Occipital lobe (tissue), 3 donors: ENCODE measurements at places on chromosomes 12 and 14. TPM values are rescaled to one million over a fixed set of nuclear protein-coding genes. Genes with fewer than 3 reads are reported as not detected.
A peak's percentile ranks its signal among the peaks of the same experiment; 100 is the strongest.

The ASIC1 gene
- total RNA-seq, result 16.2 TPM

The PLEKHH1 gene
- total RNA-seq, result 5.5 TPM

DNA sequence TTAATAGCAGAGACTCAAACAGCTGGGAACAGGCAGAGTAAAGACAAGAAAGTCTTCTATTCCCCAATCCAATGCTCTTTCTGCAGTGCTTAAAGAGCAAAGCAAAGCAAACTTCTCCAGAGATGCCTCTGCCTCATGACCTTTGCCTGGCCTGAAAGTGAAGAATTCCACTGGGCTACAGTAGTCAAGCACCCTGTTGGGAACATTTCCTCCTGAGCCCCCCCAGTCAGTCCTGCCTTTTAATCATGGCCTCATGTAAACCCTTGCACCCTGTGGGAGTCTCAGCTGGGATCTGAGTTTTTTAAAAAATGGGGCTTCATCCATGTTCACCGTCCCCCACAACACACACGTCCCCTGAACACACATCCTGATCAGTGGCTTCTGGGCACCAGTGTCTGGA is 62.7 kb upstream of the TSPAN11 start:
- DNase-seq, result no peak

The NINJ2 gene
- total RNA-seq, result 0.31 TPM

The TMEM179 gene
- 29.2 TPM for total RNA-seq

DNA sequence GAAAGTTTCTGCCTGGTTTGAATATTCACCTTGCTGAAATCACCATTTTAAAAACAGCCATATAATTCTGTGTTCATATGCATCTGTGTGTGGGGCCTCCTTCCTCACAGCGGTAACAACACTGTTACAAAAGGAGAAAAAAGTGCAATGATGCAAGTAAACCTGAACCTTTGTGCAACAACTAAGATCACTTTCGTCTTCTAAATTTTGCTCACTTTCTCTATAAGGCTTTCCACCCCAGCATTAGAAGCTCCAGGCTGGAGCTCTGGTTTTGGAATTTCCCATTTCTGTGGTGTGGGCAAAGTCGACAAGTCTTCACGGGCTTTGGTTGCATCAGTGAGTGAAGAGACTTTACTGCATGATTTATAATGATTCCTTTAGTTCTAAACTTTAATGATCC is 18.4 kb downstream of the FGD6 start:
- DNase-seq, result no peak

DNA sequence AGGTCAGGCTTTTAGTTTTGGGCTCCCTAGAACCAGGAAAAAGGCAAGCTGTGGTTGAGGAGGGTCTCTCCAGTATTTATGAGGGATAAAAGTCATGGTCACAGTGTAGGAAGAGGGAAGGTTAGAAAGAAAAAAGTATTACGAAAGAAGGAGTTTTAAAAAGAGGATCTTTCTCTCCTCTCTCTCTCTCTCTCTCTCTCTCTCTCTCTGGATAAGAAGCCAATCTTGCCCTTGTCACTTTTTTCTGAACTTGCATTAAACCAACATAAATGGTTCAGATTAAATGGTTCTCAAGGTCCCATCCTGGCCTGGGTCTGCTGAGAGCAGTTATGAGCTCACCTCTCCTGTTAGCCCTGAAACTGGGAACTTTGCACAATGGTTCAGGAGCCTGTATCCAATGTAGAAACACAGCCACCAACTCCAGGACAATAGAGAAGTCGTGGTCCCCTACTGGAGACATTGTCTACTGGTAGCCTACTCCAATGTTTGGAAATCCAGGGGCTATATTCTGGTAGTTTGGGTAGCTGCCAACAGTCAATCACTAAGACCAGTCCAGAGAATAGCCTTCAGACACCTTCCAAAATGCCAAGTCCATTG is 131.9 kb downstream of the DAD1 start:
- no peak for DNase-seq

DNA sequence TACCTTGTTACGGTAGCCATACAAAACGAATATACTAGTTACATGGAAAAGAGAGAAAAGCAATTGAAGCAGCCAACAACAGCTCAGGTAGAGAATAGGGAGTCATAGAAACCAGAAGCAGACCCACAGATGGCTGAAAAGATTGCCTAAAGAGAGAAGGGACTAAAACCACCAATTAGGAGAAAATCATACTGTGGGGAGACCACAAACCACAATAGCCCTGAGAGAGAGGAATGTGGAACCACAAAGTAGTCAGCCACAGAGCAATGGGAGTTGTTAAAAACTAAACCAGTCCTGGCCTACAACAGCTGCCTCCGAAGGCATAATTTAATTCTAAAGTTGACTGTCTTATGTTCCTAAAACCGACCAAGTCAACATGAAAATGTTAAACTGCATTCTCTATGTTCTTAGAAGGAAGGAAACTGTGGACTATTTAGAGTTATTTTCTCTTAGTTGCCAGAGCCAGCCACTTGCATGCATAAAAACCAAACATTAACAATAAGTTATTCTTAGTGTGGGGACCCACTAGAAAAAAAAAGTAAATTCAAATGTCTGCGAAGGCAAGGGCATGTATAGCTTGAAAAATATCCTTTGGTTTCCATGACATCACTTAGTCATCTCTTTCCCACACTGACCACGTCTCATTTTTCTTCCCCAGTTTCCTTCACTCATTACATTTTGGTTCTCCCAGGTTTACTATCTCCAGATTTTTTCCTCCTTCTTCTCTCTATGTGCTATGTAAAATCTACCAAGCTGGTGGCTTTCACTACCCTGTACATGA is 398.1 kb downstream of the NOVA1 start:
- no peak for DNase-seq

DNA sequence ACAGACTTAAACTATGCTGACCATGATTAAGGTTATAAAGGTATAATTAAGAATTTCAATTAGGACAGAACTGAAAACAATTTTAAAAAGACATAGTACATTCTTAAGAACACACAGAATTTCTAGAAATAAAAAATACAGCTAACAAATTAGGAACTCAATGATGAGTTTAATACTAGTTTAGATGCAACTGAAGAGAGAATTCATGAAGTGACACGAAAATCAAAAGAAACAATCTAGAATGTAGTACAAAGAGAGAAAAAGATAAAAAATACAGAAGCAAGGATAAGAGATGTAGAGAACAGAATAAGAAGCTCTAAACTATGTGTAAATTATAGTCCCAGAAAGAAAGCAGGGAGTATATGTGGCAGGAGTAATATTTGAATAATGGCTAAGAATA is 187.8 kb upstream of the KRR1 start:
- DNase-seq, result no peak

DNA sequence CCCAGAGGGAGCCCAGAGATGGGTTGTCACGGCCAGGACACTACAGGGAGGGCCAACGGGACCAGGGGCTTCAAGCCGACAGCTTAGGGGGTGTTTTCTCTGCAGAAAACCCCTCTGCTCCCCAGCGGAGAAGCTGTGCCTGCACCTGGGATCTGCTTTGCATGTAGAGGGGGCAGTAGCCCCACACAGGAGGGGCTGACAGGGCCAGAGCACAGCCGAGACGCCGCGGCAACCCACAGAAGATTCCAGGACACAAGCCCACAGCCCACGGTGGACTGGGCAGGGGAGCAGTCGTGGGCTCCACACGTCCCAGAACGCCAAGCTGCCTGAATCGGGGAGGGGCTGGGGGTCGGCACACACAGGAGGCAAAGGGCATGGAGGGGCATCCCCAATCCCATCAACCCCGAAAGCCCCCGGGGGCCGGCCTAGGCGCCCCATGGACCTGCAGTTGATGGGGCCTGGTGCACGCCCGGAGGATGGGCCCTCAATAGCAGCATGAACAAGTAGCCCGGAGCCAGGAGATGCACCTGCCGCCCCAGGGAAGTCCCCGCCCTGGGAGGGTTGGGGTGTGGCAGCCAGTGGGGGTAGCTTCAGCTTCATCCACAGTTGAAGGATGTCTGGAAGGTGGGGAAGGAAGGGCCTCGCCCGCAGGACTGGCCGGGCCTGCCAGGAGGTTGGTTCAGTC is 30.5 kb upstream of the TMEM179 start:
- no peak for DNase-seq

GRCh38 chr14:58876608-58877007 is 238.8 kb downstream of the DACT1 start:
- DNase-seq, result no peak

GRCh38 chr12:13161172-13161571 is 35.4 kb upstream of the EMP1 start:
- DNase-seq, result no peak

DNA sequence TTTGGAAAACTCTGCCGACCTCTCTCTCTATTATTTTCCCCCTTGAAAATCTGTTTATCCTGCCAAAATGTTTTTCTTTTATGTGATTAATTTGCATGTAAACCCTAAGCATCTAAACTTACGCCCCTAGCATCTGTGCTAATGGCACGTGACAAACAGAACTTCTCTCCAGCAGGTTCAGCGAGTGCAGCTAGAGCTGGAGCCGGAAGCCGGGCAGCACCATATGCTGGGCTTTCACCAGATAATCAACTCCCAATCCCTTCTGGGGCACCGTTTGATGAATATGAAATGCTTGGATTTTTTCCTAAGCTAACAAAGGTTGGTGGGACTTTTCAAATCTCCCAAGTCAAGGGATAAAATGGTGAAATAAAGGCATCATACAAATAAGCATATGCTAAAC is 667.5 kb upstream of the TMEM132C start:
- DNase-seq, result no peak

DNA sequence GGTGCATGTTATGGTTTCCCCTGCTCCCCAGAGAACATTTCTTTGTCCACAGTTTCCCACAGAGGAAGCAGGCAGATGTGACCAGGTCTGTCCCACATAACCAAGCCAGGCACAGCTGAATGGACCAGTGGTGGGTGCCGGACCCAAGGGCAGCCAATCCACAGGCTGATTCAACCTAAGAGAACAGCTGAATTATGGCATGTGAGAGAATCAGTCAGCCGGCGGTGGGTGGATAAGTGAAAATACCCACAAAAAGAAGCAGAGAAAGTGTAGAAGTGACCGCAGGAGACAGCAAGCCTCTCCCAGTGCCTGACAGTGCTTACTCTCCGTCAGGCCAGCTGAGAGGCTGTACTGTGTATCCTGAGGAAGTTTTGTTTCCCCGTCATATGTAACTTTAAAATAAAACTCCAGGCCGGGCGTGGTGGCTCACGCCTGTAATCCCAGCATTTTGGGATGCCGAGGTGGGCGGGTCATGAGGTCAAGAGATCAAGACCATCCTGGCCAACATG is 14.9 kb downstream of the GPRC5D start:
- DNase-seq, result no peak

- DNase-seq, result no peak
These were observed 210.7 kb upstream of the TMEM132C start for GRCh38 chr12:128056136-128056801.

The ZDHHC22 gene
- 12.0 TPM for total RNA-seq

The DTD2 gene
- 77.5 TPM for total RNA-seq

- peak; percentile 24 for DNase-seq
These were observed 23.7 kb upstream of the IFT81 start for GRCh38 chr12:110100315-110100970.

GRCh38 chr14:101313268-101313667 is 248.0 kb upstream of the DIO3 start:
- no peak for DNase-seq

DNA sequence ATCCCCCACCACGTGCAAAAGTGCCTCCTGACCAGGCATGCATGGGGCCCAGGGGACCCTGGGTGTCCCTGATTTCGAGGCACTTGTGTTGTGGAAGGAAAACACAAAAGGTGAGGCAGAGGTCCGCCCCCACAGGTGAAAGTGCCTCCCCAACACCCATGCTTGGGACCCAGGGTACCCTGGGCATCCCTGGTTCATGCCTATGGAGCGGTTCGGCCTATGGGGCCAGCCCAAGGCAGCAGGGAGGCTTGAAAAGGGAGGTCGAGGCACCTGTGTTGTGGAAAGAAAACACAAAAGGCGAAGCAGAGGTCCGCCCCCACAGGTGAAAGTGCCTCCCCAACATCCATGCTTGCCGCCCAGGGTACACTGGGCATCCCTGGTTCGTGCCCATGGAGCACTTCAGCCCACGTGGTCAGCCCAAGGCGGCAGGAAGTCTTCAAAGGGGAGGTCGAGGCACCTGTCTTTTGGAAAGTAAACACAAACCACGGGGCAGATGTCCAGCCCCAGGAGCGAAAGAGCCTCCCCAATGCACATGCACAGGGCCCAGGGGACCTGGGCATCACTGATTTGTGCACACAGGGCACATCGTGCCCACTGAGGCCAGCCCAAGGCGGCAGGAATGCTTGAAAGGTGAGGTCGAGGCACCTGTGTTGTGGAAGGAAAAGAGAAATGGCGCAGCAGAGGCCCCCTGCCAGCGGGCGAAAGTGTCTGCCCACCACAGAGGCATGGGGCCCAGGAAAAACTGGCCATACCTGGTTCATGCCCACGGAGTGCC is 375.5 kb downstream of the ALG10 start:
- DNase-seq, result no peak

GRCh38 chr12:49201595-49202295 is 12.9 kb upstream of the TUBA1A start:
- no peak for DNase-seq

- no peak for DNase-seq
These were observed 197.8 kb downstream of the PTPRO start for GRCh38 chr12:15520083-15520482.

The ACSM4 gene
- not detected for total RNA-seq

DNA sequence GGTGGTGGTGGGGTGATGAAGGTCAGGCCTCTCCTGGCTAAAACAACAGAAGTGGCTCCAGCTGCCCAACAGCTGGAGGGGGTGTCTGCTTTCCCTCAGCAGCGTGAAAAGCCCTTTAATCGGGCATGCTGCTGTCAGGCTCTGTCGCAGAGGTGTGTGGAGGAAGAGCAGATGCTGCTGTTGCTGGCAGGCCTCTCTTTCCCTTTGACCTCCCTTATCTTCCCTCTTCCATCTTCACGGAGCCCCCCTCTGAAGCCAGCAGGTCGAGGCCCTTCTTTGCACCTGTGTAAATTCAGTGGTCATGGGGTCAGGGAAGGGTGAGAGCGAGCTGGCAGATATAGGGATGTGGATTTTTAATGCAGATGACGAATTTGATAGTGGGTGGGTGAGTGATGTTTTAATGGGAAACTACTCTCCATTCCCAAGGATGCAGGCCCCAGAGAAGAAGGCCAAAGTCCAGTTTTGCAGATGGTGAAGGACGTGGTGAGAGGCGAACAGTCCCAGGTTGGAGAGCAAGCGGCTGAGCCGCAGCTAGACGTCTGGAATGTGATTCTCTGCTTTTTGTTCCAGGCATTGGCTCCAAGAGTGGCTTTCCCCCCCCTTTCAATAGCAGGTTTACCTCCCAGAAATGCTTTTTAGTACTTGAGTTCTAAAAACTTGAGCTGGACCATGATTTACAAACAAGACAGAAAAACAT is 64.0 kb downstream of the SMOC1 start:
- DNase-seq, result no peak
